Activated CD4-positive, CD25-positive, alpha-beta regulatory T cell (primary cell): ENCODE measurements at places on chromosomes 5 and 9.

- no peak for DNase-seq
Measured at GRCh38 chr5:36885566-36886485, 9.3 kb downstream of the NIPBL start.

GRCh38 chr9:79396168-79396567, 175.6 kb upstream of the TLE4 start:
- DNase-seq, result no peak

- DNase-seq, result no peak
Measured at GRCh38 chr5:9381464-9381863, 164.4 kb downstream of the SEMA5A start.

GRCh38 chr9:127950513-127951289, 13.0 kb upstream of the DPM2 start:
- no peak for DNase-seq

GRCh38 chr5:124036786-124037185, 524.8 kb downstream of the CSNK1G3 start:
- DNase-seq, result no peak

DNA sequence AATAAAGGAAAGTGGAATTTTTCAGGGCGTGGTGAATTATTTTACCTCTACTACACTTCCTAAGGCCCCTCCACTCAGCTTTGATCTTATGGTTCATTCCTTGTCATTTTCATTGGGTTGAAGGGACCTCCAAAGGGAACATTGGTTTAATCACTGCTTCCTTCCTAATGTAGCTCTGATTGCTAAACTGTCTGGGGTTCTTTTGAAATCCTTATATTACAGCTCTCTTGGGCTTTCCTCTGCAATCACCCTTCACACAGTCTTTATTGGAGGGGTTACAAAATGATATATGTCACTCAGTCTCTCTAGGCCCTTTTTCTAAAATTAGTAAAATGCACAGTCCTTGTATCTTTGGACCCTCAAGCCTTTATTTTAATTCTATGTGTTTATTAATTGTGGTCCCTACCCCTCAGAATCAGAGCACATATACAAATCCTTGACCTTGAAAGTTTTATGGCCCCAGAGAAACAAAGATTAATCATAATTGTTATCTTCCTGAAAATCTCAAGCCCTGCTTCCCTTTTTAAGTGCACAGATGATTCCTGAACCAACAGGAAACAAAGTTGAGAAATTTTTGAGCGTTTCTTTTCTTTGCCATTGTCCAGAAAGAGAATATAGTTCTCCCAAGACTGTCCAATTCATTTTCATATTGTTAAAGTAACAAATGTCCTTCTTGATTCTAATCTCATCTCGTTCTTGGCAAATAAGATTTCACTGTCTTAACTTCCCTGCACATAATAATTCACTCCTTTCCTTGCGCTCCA, 330.0 kb downstream of the ARRDC3 start:
- DNase-seq, result no peak

DNA sequence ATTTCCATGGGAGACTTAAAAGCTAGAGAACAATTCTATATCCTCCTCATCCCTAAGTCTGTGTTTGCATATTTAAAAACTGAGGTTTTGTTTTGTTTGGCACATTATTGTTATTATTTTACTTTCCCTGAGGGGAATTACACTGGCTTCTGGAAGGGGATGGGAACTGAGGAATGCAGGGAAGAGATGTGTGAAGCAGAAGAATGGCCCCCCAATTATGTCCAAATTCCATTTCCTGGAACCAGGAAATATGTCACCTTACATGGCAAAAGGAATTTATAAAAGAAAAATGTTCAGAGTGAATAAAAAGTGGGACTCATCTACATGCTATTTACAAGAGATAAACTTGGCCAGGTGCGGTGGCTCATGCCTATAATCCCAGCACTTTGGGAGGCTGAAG, 129.8 kb downstream of the MARCHF11 start:
- DNase-seq, result no peak

- no peak for DNase-seq
Measured at GRCh38 chr9:109403116-109403515, 82.3 kb upstream of the EPB41L4B start.

- no peak for DNase-seq
Measured at GRCh38 chr5:125655156-125655555, 768.1 kb upstream of the GRAMD2B start.

DNA sequence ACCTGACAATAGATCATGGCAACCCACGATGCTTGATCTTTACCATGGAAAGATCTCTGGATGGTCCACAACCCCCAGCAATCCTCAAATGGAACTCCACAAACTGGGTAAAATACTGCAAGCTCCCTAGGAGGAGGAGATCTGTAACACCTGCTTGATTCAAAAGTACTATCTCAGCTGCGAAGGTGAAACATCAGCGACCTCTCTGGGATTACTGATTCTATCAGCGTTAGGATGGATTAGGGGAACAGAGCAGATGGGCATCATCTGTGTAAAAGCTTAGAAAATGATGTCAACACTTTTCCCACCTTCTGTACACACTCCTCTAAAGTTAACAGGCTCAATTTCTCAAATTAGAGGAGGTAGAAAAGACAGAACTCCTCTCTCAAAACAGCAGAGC, 31.5 kb upstream of the TRPC7 start:
- no peak for DNase-seq

DNA sequence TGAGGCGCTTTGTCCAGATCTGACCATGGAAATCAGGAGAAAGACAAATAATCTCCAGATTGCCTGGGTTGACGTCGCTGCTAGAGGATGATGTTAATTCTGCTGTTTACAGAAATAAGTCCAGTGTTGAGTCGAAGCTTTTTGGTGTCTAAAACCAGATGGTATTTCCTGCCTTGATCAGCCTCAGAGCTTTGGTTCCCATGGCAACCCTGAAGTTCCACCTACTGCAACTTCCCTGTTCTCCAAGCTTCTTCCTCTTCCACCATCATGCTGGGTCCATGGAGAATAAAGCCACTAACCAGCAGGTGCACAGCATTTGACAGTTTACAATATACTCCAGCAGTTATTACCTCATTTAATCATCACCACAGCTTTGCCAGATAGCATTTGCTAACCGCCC, 18.0 kb upstream of the GABBR2 start:
- DNase-seq, result no peak

DNA sequence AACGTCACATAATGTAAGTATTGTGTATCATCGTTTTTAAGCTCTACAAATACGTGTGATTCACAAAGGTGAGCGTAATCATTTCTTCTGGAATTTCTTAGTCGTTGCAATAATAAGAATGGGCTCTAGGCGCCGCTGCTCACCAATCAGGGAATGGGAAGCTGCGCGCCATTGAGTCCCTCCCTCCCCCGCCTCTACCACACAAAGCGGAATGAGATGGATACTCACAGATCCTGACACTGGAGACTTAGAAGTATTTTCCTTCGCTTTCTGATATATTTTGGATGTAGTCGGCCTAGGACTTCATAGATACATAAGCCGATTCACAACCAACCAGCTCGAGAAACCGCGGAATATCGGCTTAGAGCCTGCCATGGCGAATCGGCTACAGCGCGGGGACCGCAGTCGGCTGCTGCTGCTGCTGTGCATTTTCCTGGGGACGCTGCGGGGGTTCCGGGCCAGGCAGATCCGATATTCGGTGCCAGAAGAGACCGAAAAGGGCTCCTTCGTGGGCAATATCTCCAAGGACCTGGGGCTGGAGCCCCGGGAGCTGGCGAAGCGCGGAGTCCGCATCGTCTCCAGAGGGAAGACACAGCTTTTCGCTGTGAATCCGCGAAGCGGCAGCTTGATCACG, at the start of gene PCDHGA11:
PCDHGA11 (plus strand) TSS at position 197 of the 634 bp plus-strand sequence; CDS start at position 374, 177 bp downstream.
- no peak for DNase-seq

- no peak for DNase-seq
Measured at GRCh38 chr5:36950586-36951457, 74.3 kb downstream of the NIPBL start.

DNA sequence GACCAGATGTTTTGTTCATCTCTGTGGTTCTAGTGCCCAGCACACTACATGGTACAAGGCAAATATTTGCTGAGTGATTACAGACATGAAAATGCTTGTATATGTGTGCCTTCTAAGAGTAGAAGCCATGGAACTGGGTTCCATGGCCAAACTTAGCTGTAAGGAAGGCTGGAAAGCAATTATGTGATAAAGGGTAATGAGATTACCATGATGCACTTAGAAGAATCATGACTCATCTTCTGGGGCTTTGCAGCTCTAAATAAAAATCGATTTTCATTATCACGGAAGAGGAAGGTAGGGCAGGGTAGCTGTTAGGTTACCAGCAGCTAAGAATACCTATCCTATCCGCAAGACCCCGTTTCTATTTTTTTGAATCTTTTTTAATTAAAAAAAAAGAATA, 28.0 kb downstream of the RFK start:
- DNase-seq, result no peak

GRCh38 chr9:38439291-38439915, 15.1 kb upstream of the IGFBPL1 start:
- no peak for DNase-seq

- no peak for DNase-seq
Measured at GRCh38 chr5:174698156-174698555, 26.2 kb upstream of the MSX2 start.

DNA sequence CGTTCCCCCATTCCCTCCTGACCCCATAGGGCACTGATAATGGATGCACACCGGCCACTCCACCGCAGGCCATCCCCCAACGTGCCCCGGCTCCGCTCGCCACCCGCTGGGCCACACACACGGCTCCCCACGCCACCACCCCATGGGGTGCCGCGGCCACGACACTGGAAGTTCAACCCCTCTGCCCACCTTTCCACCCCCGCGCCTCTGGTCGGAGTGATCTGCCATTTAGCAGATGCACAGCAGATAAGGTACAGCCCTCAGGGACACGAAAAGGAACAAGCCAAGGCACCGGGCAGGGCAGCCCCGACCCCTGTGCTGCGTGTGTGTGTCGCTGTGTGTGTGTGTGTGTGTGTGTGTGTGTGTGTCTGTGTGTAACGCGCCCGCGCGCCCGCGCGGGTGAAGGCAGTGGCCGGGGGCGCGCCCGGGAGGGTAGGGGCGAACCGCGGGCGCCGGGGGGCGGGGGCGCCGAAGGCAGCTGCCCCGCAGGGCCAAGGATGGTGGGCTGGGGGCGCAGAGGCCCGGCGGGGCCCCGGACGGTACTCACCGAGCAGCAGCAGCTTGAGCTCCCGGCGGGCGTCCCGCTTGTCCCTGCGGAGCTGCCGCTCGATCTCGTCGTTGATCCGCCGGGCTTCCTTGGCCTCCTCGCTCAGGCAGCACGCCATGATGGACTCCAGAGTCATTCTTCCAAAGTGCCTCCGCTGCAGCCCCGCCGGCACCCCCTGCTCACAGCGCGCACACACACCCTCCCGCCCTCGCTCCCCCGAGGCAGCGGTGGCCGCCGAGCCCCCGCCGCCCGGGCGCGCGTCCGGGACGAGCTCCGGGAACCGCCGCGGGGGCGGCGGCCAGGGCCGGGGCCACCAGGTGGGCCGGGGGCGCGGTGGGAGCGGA, 813 bp downstream of the GNAQ start:
- DNase-seq, result peak; percentile 38

- no peak for DNase-seq
Measured at GRCh38 chr9:94014066-94014654, 59.0 kb upstream of the BARX1 start.

DNA sequence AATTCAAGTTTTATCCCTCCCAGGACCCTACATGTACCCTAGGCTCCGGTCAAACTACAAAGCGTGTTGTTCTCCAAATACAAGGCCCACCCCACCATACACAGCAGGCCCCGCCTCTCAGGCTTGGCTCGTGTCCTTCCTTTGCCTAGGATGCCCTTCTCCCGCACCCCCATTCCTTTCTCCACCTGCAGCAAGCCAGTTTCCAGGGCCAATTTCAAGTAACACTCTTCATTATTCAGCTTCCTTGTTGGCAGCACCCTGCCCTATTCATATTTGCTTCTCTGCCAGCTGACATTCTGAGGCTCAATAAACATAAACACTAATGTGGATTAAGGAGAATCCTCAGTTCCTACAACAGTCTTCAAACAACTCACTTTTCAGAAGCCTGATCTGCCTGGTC, 31.7 kb downstream of the EPB41L4B start:
- no peak for DNase-seq

DNA sequence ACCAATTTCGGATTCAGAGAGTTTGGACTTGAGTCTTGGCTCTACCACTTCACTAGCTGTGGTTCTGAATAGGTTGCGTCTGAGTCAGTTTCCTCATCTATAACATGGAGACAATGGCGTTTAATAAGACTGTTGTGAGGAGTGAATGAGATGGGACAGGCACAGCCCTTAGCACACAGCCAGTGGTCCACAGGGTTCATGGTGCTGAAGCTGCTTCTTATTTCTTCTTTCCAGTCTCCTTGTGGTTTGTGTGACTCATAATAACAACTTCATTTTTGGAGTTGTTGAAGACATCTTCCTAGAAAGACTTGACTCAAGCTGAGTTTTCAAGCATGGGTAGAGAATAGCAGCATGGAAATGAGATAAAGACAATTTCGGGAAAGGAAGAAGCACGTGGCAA, 172.6 kb upstream of the PPP2R2B start:
- no peak for DNase-seq

GRCh38 chr9:14098486-14099180, 215.3 kb downstream of the NFIB start:
- no peak for DNase-seq

DNA sequence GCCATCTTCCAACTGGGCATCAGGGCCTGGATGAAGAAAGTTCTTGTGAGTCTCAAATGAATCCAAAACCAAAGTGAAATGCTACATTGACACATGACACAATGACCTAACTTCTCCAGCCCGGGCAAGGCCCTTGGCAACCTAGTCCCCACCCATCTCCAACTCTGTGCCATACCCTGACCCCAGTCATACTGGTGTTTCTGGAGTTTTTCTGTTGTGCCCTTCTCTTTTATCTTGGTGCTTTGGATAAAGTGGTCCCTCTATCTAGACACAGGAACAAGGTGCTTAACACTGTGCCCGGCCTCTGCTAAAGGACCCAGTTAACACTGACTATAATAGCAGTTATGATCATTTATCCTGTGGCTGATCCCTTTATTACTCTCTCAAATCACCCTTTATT, 149.8 kb downstream of the GRIA1 start:
- DNase-seq, result no peak

- no peak for DNase-seq
Measured at GRCh38 chr5:137923856-137924255, 34.6 kb downstream of the PKD2L2 start.

DNA sequence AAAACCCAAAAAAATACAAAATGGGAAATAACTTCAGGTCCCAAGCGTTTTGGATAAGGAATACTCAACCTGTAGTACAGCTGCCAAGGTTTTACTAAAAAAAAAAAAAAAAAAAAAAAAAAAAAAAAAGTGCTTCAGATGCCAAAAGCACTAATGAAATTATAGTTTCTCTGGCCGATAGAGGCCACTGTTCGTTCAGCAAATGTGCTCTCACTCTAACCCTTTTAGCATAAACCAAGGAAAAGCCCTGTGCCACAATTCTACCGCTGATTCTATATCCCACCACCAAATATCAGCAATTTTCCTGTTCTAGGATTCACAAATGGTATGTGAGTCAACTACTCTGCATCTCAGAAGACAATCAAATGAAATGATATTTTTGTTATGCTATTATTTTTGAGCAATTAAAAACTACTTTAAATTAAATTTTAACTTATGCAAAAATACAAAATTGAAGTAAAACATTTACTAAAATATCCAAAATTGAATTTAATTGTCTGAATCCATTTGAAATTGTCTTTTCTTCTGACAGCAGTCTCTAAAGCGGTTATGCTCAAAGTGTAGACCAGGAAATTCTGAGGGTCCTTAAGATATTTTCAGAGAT, 79.8 kb downstream of the RICTOR start:
- DNase-seq, result no peak

GRCh38 chr9:79465156-79465555, 106.6 kb upstream of the TLE4 start:
- no peak for DNase-seq

GRCh38 chr9:123716339-123716945, 213.5 kb downstream of the DENND1A start:
- no peak for DNase-seq

- DNase-seq, result no peak
Measured at GRCh38 chr5:159849437-159850083, 66.7 kb upstream of the ADRA1B start.
